ENCODE measurements at places on chromosomes 4 and X.

DNA sequence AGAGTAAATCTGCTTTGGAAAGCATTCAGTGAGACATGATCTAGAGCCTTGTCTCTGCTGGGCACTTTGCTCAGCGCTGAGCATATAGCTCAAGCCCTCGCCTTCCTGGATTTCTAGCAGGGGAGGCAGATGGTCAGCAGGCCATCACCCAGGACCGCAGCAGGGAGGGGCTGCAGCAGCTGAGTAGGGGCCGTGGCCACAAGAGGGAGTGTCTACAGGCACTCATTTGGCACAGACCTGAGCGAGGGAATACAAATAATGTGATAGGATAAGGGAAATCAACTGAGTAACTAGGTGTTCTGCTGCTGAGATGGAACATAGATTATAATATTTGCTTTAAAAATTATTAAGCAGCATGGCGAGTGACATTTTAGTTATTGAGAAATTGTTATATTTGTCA lies 30.2 kb downstream of the OFD1 start:
- no peak for DNase-seq

DNA sequence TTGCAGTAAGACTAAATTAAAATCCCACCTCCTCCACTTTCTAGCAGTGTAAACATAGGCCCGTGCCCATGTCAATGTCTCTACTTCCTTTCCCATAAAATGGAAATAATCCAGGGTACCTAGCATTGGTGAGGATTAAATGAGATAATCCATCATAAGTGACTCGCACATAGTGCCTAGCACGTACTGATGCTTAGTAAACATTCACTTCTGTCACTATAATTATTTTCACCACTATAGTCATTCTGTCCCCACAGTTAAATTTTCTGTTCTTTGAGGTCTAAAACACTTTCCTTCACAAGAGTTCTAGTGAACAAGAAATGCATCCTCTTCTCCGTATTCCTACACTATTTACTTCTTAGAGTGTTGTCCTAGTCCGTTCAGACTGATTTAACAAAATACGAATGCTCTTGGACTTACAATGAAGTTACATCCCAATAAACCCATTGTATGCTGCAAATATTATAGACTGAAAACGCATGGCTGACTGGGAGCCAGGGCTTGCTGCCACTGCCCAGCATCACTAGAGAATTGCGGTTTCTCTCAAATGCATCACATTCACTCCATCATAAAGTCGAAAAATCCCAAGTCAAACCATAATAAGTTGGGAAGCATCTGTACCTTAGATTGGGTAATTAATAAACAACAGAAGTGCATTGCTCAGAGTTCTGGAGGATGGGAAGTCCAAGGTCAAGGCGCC lies 10.6 kb downstream of the ARAP2 start:
- no peak for DNase-seq

- DNase-seq = no peak
Observed at GRCh38 chr4:64248186-64248585, 161.1 kb downstream of the TECRL start.

DNA sequence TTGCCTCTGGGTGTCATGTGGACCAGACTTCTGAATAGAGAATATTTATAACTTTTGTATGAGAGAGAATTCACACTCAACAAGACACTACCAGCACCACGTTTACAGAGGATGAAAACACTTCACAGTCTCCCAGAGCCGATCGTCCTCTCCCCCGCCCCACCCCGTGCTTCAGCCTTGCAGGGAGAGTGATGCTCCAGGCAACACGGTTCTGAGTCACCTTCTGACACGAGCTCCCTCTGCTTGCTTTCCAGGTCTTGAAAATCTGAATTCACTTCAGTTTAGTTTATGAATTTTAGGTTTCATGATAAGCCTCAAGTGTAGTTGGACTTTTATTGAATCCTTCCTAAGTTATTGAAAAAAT lies 59.8 kb downstream of the CPLX1 start:
- no peak for DNase-seq

GRCh38 chr4:113476800-113477199 lies 284.7 kb downstream of the CAMK2D start:
- no peak for DNase-seq

- DNase-seq = no peak
Observed at GRCh38 chrX:67720344-67720743, 176.5 kb downstream of the AR start.

GRCh38 chrX:8042304-8042703 lies 115.1 kb upstream of the PNPLA4 start:
- no peak for DNase-seq

DNA sequence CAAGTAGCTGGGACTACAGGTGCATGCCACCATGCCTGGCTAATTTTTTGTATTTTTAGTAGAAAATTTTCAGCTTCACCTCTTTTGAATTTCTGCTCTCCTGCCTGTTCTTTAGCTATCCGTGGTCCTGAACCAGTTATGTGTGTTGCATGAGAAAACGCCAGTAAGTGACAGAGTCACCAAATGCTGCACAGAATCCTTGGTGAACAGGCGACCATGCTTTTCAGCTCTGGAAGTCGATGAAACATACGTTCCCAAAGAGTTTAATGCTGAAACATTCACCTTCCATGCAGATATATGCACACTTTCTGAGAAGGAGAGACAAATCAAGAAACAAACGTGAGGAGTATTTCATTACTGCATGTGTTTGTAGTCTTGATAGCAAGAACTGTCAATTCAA lies 13.9 kb downstream of the ALB start:
- DNase-seq = no peak

- no peak for DNase-seq
Observed at GRCh38 chrX:11932423-11932822, 174.4 kb downstream of the MSL3 start.

GRCh38 chr4:828641-829271 lies 2.8 kb upstream of the CPLX1 start:
- DNase-seq = no peak

DNA sequence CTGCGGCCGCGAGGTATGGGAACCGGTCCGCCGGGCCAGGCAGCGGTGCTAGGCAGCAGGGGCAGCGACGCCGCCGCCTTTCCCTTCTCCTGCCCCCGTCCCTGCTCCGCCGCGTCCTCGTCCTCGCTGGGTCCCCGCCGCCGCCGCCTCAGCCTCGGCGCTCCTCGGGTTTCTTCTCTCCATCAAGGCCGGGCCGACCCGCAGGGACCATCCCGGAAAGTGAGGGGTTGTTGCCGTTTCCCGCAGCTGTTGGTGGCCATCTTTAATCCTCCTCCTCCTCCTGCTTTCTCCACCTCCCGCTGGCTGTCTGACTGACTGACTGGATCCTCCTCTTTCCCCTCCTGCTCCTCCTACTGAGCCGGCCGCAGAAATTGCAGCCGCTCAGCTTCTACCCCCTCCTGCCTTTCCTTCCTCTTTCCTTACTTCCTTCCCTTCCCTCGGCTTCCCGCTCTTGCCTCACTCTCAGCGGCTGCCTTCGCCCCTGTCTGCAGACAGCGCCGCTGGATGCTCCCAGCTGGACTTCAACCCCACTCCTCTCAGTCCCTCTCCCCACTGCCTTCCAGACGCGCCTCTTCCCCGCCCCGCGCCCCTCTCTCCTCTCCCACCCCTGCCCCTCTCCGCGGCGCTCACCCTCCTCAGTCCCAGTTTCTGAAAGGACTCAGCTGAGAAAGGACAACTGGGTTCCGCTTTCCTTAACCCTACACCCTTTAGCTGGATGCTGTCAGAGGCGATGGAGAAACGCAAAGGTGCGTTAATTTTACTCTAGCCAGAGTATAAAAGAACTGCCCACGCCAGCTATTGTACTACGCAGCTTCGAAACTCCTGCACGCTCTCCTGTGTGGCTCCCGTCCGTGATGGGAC lies at the start of gene WDFY3:
Gene WDFY3, minus strand, starts transcription at position 309 of the 861 bp plus-strand sequence. CDS start 106,099 bp downstream, outside the sequence.
- DNase-seq = peak; percentile 91

DNA sequence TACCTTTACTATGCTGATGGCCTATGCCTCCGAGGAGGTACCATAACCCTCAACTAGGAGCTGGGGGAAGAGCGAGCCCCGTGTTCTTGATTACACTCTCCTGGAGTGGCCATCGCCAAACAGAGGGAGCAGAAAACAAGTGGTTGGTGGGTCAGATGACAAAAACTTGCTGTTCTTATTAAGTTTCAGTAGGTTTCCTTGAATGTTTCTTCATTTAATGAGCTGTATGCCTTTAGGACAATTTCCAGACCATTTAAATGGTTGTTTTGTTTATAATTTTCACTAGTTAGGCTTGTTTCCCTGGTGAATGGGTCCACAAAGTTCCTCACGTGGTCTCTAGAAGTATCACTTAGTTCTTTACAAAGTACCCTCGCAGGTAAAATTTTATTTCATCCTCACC lies 4.7 kb downstream of the PYURF start:
- DNase-seq = no peak

- DNase-seq = no peak
Observed at GRCh38 chr4:147368948-147369347, 111.9 kb upstream of the EDNRA start.

DNA sequence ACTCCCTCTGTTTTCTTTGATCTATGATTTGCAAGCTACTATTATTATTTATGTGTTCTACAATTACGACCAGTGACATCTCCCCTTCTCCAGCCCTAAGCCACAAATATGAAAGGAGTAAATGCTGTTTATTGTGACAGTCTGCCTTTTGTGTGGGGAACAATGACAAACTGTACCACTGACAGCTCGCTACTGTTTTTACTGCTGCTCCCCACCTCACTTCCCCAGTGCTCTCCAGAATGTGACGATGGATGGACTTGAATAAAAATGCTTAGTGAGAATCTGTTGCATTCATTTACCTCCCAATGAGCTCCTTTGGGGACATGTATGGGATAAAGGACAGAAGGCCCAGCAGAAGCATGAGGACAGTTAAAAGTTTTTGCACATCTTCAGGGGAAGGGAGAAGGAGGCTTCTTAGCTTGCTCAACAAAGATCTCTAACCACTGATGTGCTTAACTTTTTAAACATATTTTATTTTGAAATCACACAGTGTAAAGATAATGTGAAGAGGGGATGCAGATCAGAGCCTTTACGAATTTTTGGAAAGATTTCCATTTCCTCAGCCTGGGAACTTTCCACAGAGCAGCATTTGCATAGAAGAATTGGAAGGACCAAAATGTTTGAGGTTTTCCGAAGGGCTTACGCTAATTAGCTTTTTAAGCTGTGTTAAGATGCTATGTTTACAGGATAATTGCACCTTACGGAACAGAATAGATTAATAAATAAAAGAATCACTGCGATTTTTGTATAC lies 485.1 kb upstream of the TENM3 start:
- DNase-seq = no peak

DNA sequence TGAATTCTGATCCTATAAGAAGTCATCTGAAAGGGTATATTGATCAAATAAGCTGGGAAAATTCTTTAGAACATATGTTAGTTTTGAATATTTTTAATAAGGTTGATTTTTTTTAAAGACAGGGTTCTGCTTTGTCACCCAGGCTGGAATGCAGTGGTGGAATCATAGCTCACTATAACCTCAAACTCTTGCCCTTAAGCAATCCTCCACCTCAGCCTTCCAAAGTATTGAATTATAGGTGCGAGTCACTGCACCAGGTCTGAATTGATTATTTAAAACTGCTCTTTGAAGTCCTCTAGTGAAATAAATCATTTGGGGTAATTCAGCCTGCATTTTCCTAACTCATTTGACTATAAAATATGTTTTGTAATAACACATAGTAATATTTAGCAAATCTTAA lies 812.3 kb downstream of the PDHA2 start:
- DNase-seq = no peak

DNA sequence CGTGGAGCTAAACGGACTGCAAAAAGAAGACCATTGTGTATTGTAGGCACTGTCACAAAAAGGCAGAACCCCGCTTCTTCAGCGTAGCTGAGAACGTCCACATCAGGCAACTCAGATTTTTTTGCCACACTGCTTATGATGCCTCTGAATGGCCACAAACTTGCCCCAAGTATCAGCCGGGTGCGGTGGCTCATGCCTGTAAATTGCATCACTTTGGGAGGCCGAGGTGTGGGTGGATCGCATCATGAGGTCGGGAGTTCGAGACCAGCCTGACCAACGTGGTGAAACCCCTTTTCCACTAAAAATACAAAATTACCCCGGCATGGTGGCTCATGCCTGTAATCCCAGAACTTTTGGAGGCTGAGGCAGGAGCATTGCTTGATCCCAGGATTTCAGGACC lies 14.9 kb upstream of the IL3RA start:
- DNase-seq = no peak

DNA sequence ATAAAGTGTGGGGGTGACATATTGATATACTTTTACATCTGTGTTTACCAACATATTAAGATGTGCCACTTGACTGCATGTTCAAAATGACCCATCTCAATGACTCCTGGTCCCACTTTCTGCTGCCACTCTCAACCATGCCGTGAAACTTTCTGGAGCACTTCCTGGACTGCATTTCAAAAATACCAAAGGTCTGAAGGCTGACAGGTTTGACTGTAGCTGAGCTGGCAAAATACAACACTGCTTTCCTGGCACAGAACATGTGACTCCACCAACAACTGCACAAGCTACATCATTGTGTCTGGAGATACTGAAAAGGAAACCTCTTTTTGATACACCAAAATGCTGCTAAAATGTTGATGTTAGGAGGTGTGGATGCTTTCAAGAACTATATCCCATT lies 184.8 kb downstream of the UNC5C start:
- DNase-seq = no peak

DNA sequence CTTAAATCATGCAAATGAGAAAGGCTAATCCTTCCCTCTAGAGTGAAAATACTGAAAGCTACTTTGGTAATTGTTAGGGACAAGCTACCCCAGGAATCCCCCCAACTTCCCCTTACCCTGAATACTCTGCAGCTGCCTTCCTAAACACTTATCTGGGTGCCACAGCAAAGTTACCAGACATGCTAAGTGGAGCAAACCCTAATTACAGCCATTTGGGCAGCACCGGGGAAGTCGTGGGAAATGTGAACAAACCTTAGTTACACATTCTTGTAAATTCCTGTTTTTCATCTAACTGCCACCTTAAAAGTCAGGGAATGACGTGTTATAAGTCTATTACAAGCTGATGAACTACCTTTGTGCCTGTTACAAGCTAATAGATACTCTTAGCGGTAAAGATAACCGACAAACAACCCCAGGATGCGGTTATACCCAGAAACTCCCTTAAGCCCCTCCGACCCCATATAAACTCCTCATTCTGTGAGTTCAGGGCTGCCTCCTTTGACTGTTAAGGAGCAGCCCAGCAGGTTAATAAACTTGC lies 66.0 kb upstream of the PLAC8 start:
- no peak for DNase-seq

- DNase-seq = peak; percentile 76
Observed at GRCh38 chr4:5708449-5709206, at the start of gene EVC2. Gene EVC2 (minus strand): TSS chr4:5708559. CDS start chr4:5708513, 46 bp downstream.
